ENCODE measurements at places on chromosomes 16 and 17.
A peak's percentile ranks its signal among the peaks of the same experiment; 100 is the strongest.

- DNase-seq: no peak
Observed at GRCh38 chr17:40675905-40676304, 10.9 kb upstream of the KRT222 start.

DNA sequence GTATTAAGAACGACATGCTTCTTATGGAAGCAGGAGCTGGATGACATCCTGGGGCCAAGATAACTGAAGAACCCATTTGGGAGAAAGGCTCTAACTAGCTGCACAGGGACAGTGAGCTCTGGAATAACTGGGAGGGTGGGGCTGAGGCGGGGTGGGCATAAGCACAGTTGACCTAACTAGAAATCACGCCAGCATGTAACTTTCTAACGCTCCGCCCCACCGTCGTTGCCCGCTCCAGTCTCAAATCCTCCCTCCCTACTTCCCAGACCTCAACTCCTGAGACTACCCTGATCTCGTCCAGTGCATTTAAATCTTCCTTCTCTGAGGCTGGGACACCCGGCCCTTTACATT lies 436 bp downstream of the PHB1 start:
- DNase-seq: no peak

GRCh38 chr17:50659179-50659578 lies 24.5 kb downstream of the ABCC3 start:
- DNase-seq: no peak

DNA sequence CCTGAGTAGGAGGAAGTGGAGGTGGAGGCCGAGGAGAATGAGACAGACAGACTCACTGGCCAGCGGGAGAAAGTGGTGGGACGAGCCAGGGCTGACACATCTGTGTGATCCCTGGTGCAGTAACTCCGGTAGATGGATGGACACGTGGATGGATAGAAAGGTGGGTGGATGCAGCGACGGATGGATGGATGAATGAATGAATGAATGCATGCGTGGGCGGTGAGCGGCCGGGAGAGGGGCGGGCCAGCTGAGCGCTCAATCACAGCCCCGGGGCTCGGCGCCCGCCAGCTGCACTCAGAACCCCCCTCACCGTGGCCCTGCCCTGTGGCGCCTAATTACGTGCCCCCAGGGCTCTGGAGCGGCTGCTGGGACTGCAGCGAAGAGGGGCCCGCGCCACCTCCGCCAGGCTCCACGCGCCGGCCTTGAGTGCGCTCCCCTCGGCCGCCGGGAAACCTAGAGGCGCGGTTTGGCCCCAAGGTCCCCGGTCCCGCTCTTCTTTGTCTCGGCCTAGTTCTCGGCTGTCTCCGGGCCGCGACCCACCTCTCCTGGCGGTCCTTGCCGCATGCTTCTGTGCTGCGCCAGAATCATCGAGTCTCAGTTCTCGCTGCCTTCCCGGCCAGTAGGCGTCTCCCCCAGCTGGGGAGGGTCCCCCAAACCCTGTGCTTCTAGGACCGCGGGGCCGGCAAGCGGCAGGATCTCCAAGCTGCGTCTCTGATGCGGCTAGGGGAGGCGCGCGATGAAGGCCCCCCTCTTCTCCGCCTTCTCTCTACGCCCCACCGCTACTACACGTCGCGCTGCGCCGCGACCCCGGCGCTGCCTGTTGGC lies 41.0 kb downstream of the RAI1 start:
- no peak for DNase-seq

DNA sequence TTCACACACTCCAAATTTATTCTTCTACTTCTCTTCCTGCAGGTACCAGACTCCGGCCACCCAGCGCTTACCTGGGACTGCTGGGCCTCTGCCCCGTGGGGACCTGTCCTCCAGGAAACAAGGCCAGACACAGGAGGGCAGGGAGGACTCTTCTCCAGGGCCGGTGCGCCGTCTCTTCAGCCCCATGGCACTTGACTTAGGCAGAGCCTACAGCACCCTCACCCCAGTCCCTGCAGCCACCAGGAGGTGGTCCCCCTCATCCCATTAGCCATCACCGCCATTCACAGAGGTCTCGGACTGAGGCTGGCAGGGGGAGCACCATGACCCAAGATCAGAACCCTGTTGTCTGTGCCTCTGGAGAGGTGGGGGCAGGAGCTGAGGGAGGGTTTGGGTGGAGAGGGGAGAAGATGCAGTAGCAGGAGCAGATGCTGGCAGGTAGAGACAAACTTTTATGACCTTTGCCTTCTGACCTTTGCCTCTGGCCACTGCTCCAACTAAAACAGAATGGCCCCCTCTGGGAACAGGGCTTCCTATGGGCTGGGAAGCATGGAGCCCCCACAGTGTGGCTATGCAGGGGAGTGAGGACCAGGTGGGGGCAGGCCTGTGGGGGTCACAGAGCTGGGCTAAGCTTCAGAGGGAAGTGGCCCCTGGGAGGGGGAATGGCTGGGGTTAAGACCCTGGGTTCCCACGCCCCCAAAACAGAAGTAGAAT lies 1.7 kb upstream of the GCGR start:
- no peak for DNase-seq

GRCh38 chr16:1054660-1055556 lies 17.6 kb upstream of the SSTR5 start:
- peak; percentile 45 for DNase-seq

- DNase-seq: no peak
Observed at GRCh38 chr17:75010683-75011400, 1.6 kb upstream of the MRPL58 start.

DNA sequence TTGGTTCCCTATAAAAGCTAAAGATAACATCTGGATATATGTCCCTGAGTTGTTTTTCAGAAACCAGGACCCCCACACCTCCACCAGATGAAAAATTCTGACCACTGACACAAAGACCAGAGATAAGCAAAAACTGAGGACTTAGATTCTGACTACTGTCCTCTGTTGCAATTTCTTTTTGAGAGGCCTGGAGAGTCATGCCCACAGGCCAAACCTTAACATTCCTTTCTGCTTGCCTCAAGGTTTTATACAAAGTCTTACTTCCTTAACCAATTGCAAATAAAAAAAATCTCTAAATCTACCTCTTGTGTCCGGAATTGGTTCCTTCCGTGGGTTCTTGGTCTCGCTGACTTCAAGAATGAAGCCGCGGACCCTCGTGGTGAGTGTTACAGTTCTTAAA lies 228.5 kb downstream of the ABCC12 start:
- no peak for DNase-seq

DNA sequence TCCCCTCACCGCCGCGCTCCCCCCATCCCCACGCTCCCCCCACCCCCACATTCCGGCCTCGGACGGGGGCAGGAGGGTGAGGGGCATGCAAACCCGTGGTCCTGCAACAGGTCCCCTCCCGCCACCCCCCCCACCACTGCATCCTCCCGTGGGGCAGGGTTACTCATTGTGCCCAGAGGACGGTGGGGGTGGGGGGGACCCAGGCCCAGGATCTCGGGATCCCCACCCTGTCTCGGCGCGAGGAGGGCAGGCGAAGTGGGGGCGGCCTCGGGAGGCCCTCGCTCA lies 8.5 kb downstream of the SLC22A31 start:
- no peak for DNase-seq

- no peak for DNase-seq
Observed at GRCh38 chr16:75304521-75305363, 53.3 kb upstream of the BCAR1 start.

GRCh38 chr16:89565506-89566372 lies 5.3 kb downstream of the RPL13 start:
- no peak for DNase-seq

DNA sequence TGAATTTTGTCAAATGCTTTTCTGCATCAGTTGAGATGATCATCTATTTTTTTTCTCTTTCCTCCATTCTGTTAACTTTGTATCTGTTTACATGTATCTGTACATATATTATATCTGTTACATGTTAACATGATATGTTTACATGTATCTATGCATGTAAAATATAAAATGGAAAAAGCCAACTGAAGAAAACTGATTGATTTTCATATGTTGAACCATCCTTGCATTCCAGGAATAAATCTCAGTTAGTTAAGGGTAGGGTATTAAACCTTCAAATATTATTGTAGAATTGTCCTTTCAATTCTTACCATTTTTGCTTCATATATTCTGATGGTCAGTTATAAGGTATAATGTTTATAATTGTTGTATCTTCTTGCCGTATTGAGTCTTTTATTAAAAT lies 336.1 kb downstream of the ZFHX3 start:
- DNase-seq: no peak

GRCh38 chr17:79324194-79324593 lies 249.6 kb downstream of the ENGASE start:
- DNase-seq: no peak

- no peak for DNase-seq
Observed at GRCh38 chr17:31266042-31266441, 31.0 kb downstream of the OMG start.

- no peak for DNase-seq
Observed at GRCh38 chr16:11134722-11135463, 121.1 kb downstream of the SOCS1 start.

GRCh38 chr17:48478224-48479013 lies 48.4 kb upstream of the SKAP1 start:
- DNase-seq: no peak

DNA sequence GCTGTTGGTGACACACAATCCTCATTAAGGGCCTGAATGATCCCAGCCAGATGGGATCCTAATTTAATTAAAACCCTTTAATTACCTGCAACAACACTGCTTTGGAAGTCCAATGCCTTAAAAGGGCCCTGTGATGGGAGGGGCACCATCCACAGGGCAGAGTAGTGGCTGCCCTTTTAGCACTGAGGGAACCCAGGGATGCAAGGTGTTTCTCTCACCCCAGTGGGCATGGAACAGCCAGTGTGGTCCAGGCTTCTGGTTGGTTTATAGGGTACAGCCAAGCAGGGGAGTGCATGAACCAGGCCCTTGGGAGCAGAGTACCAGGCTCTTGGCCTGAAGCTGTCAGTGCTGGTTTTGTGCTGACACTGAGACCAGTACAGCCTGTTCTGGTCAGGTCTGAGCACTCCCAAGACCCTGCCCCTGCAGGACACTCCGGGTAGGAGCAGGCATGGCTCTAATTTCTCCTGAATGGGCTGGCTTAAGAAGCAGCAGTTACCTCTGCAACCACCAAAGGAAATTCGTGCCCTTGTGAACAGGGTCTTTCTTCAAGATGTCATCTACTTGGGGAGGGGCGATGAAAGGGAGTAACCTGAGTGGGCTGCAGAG lies 9.9 kb downstream of the NXPH3 start:
- DNase-seq: no peak

GRCh38 chr17:67819722-67820121 lies 5.6 kb upstream of the BPTF start:
- DNase-seq: no peak
